ENCODE measurements at places on chromosomes 2 and 18.

DNA sequence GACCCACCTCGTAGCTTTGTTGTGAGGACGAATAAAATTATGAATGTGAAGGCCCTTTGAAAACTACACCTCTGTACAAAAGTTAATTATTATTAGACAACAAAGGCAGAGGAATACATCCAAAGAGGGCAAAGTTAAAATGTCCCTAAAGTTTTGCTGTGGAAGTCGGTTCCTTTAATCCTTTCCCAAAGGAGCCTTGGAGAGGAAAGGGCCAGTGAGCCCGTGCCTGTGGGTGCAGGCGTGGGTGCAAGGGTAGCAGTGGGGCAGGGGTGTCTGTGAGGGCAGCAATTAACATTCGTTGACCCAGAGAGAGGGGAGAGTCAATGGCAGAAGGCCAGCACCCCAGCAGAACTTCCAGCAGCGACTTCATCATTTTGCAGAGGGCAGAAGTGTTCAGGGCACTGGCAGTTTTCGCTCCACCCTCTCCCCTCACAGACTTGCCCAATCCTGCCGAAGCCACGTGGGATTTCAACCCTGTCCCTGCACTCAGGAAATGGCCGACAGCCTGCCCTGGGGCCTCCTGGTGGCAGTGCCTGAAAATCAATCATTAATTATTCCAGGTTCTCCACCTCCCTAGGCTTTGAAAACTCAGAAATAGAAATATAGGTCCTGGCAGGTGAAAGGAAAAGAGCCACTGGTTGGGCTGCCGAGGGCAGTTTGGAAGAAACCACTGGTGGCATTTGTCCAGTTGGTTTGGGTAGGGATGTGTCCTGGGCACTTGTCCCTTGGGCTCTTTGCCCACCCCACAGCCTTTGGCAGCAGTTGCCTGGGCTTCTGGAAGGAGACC, 4.2 kb upstream of the PAX8 start:
- DNase-seq: no peak

GRCh38 chr2:231393149-231394131, 2.1 kb upstream of the B3GNT7 start:
- no peak for DNase-seq

DNA sequence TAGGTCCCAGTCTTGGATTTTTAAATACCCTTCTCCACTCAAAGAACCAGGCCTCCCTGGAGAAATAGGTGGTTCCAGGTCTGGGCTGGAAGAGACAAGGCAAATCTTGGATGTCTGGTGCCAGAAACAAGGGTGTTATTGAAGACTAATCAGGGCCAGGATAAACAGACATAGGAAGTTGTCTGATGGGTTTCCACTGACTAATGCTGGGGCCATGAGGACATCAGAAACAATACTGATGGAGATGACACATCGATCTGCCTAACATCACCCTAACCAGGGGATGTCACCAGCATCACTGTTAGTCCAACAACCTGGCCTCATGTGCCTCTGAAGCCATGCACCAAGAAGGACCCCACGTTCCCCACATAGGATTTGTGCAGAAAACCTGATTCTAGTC, 42.5 kb upstream of the GLI2 start:
- no peak for DNase-seq

- no peak for DNase-seq
These were observed 231.1 kb downstream of the SETBP1 start for GRCh38 chr18:44911773-44912172.

DNA sequence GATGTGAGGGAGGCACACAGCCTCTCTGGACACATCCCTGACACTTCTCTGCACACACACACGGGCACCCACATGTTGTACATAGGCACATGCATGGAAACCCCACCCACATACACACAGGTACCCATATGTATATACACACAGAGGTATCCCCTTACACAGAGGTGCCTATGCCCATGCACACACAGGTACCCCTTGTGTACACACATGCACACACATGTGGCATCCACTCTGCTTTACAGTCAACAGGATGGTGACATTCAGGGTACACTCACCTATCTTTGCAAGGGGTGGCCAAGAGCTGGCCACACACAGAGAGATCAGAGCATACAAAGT, 59.5 kb downstream of the FAM168B start:
- DNase-seq: no peak

GRCh38 chr18:67043276-67043675, 439.4 kb upstream of the CDH19 start:
- DNase-seq: no peak

GRCh38 chr2:73021371-73022010, 50.0 kb downstream of the SFXN5 start:
- DNase-seq: no peak

GRCh38 chr18:62618735-62619134, 95.9 kb downstream of the ZCCHC2 start:
- DNase-seq: no peak

DNA sequence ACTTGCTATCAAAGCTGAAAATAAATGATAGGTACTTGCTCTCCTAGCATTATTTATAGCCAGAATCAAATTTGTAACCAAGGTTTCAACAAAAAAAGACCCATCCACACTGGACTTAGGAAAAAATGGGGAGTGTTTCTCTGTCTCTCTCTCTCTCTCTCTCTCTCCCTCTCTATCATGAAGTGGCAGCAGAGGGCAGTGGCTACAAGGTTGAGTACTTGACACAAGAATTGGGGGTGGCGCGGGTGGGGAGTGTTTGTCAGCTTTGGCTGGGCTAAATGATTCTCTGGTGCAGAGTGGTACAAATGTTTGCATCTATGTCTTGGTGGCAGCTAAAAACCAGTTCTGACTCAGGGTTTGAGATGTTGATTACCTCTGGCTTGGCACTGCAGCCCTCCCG, 85.0 kb downstream of the RBM43 start:
- no peak for DNase-seq

- no peak for DNase-seq
These were observed 39.9 kb downstream of the SCN7A start for GRCh38 chr2:166454006-166454595.

- no peak for DNase-seq
These were observed 172.0 kb upstream of the GALNT5 start for GRCh38 chr2:157085522-157085921.

DNA sequence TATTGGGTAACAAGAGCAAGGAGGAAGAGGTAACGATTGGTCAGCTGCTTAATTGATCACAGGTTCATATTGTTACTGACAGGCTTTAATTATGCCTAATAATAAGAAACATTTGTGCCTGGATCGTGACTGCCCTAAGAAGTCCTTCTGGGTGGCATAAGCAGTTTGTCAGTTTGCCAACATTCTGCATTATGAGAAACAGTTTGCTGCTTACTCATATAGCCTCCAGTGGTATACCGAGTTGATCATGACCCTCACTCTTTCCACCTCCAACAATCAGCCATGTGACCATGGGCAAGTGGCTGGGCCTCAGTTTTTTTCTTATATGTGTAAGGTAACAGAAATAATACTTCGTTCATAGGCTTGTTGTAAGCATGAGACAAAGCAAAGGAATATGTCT, 96.6 kb upstream of the CABLES1 start:
- DNase-seq: no peak

GRCh38 chr18:57430079-57431001, 4.8 kb upstream of the ONECUT2 start:
- no peak for DNase-seq

GRCh38 chr18:45503990-45504389, 111.3 kb upstream of the SLC14A2 start:
- no peak for DNase-seq

GRCh38 chr2:30261695-30262211, 30.4 kb downstream of the LBH start:
- no peak for DNase-seq

DNA sequence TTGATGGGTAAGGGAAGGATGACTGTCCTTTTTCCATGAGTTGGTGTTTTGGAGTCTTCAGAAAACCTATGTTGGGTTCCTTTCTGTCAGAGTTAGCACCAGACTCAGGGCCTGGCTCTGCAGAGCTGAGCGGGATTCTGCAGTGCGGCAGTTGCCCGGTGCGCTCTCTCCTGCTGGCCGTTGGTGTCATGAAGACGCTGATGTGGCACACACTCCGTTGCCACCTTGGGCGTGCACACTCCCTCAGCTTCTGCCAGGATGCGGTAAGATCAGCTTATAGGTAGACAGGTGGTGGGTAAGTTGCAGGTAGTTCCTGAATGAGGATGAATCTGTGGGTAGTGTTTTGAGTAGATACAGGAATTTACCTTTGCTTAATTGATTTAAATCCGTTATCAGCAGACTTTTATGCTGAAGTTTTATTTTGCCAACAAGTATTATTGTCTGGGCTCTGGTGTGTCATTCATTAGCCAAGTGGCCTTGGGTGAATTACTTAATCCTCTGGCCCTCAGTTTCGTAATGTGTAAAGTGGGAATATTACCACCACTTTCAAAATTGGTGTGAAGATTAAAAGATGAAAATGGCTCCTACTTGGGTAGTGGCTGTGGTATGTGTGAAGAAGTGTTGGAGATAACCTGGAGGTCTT, 26.8 kb downstream of the DGKD start:
- DNase-seq: no peak

DNA sequence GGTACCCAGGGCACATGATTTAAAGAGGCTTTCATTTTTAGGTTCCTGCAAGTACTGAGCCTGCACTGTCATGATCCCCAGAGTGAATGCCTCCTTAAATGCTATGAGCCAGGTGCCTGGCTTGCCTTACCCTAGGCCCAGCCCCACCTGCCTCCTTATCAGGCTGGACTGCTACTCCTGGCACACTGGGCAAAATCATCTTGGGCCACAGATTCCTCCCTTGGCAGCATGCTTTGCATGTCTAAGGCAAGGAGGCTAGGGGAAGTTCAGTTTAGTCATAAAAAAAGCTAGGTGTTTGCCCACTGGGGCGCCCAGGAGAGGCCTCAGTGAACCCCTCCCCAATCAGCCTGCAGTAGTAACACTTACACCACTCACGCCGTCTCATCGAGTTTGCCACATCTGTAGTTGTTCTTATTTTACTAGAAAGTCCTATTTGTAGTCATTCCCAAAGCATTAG, 45.1 kb downstream of the LBH start:
- DNase-seq: no peak

Measured in stimulated activated CD8-positive, alpha-beta memory T cell treated with anti-CD3 and anti-CD28 coated beads, Interleukin-12 subunit alpha, Interleukin-12 subunit beta, amount 100 ng/mL, for 1 hour (primary cell).